ENCODE measurements at places on chromosomes 11 and 22. TPM values are rescaled to one million over a fixed set of nuclear protein-coding genes. Genes with fewer than 3 reads are reported as not detected.

DNA sequence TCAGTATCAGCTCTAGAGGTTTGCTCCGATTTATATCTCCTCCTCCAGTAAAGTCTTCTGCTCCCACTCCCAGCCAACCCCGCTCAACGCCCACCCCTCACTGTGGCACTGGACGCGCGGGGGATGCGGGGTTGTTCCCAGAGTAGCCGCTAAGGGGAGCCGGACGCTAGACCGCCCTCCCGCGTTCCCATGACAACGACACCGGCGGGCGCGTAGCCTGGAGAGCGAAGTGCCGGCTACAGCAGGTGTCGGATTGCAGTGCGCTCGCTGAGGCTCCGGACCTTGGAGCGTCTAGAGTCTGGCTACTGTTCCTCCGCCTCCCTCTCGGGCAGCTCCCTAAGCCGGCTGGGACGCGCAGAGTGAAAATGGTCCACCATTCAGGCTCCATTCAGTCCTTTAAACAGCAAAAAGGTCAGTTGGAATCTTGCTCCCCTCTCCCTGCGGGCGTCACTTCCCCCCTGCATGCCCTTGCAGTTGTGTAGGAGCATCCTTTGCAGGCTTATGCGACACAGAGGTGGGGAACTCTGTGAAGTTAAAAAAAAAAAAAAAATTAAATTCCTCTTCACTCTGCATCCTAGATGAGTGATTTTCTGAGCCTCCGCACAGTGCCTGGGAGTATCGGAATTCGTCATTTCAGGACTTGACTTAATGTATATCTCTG, at the start of gene ANO3:
Gene ANO3 (plus strand): TSS at position 220 of the 661 bp plus-strand sequence. CDS start 146 bp downstream, at position 366.
- DNase-seq: peak; percentile 79

CDC42BPG gene
- total RNA-seq: not detected

- DNase-seq: peak; percentile 71
These were observed 371 bp downstream of the SMCO4 start for GRCh38 chr11:93542811-93543229.

DNA sequence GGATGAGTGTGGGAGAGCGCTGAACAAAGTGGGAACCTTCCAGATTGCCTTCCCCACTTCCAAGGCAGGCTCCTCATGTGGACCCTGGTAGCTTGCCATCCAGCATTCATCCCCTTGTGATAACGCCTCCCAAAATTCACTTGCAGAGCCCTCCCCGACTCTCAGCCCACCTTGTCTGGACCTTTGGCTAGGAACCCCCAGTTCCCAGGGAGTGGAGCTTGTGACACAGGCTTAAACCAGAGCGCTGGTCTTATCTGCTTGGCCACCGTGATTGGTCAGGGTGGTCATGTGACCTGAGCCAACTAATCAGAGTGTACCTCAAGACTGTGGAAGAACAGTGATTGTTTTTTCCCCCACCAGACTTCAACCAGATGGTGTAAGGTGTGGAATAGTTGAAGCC, 9.6 kb upstream of the SLC35C1 start:
- peak; percentile 34 for DNase-seq

DNA sequence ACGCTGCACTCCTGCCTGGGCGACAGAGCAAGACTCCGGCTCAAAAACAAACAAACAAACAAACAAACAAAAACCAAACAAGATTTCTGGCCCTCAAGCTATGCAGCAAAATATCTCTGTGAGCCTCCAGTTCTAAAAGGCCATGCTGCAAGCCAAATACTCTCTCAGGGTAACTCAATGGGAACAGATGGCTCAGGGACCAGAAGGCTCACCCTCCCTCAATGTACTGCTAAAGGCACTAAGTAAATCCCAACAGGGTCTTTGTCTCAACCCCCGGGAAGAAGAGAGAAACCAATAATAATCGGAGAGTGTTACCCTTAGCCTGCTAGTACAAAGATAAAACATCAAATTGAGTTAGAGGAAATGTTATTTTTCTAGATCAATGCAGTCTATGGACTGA, 119.7 kb upstream of the ZC3H12C start:
- DNase-seq: no peak

TREH gene
- not detected for total RNA-seq

DNA sequence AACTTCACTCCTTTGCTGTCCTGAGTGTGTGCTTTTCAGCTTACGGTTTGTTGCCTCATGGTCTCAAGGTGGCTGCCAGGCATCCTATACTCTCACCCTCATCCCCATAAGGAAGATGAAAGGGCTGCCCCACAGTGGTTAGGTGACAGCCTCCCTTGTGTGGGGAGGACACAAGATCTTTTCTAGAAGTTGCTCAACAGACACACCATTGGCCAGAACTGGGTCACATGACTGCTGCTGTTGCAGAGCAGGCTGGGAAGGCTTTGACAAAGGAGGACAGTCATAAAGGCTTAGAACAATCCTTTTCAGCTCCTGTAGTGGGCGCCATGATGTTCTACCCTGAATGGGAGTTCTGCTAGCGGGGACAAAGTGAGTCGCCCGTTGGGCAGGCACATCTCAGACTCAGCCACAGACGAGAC, 69.7 kb upstream of the RASD2 start:
- DNase-seq: no peak

All from sigmoid colon (tissue), 7 donors.